ENCODE measurements at places on chromosomes 4 and X.

DNA sequence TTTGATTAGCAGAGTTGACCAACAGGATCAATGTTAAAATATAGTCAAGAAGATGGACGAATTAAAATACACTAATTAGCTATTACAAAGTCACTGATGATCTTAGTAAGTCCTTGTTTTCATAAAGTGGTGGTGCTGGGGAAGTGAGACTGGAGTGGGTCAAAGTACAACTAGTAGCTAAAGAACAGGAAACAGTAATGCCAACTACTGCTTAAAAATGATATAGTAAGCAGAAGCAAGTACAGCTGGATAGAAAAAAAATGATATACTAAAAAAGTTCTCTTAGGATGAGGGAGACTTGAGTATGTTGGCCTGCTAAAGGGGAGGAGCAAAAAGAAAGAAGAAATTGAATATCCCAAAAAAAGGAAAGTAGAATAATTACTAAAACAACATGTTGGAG, 580.8 kb upstream of the FTHL17 start:
- DNase-seq: no peak

GRCh38 chr4:576991-577498, 950 bp upstream of the TMEM271 start:
- no peak for DNase-seq

- DNase-seq: no peak
Observed at GRCh38 chr4:121304893-121305292, 75.9 kb downstream of the QRFPR start.

- no peak for DNase-seq
Observed at GRCh38 chr4:174089711-174090110, 193.8 kb downstream of the FBXO8 start.

DNA sequence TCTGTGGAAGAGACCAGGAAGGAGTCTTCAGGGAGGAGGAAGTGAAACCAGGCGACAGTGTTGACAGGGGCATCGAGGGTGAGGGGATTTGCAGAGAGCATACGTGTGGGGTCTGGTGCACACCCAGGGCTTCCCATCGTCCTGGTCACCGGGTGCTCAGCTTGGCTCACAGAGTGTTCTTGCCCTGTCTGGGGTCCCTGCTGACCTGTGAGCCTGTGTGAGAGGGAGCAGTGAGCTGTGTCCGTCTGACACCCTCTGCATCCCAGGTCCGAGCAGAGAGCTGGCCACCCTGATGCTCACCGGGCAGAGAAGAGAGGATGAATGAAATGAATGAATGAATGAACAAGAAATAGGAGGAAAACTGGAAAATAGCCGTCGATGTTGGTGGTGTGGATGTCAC, 46.5 kb downstream of the CPZ start:
- no peak for DNase-seq

GRCh38 chr4:187071946-187072600, 348.4 kb upstream of the FAT1 start:
- no peak for DNase-seq

GRCh38 chr4:4542774-4543485, 1.1 kb upstream of the STX18 start:
- no peak for DNase-seq

DNA sequence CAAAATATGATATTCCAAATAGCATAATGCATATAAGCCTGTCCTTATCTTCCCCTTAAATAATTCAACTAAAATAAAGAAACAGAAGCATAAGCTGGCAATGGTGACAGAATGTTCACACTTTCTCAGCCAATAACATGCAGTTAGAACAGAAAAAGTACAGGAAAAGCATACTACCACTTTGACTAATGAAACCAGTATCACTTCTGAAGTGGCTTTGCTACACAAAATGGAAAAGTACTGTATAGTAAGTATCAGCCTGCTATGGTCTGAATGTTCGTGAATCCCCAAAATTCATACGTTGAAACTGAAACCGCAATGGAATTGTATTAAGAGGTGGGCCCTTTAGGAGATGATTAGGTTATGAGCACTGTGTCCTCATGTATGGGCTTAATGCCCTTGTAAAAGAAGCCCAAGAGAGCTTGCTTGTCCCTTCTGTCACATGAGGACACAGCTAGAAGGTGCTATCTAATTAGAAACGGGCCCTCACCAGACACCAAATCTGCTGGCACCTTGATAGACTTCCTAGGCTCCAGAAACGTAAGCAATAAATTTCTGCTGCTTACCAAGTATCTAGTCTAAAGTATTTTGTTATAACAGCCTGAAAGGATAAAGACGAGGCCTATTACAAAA, 102.6 kb downstream of the PRDM5 start:
- no peak for DNase-seq

DNA sequence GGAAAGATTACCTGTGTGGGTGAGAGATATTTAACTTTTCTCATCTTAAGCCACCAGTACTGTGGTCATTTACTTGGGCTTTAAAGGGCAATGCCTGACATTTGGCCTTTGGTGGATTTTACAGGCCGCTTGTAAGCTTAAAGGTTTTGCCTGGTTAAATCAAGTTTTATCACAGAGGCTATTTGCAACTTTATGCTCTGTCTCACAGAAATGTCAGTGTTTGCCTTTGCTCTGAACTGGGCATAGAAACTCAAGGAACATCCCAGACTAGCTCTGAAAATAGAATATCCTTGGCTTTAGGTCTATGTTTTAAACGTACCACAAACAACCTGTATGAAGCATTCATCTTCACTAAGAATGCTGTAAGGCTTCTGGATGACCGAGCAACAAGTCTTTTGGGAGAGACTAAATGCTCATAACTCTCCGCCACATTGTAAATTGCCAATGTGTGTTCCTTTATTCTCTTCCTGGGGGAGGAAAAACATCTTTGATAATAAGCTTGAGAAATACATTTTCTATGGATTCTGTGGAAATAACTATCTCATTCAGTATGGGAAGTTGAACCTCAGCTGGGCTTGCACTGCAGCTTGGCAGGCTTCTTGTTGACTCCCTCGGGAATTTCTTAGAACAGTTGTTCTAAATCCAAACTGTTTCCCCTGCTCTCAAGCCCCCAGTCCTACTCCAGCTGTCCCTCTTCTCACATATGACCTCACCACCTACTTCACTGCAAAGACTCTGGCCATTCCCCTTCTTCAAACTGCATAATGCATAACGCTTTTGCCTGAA, 105.8 kb upstream of the WDR44 start:
- DNase-seq: no peak

All from H1 (cell line).